Spinal cord (tissue), 10 donors: ENCODE measurements at places on chromosomes 7 and 10. TPM values are rescaled to one million over a fixed set of nuclear protein-coding genes. Genes with fewer than 3 reads are reported as not detected.

COL26A1 gene
- total RNA-seq = 17.4 TPM

TEX47 gene
- not detected for total RNA-seq

FEZF1 gene
- total RNA-seq = not detected

KCP gene
- 0.40 TPM for total RNA-seq

- no peaks in the 10 kb centered on the region for H3K4me1 ChIP-seq
- H3K27me3 ChIP-seq = no peaks in the 10 kb centered on the region
- no peak overlapping the region for H3K4me3 ChIP-seq
- H3K27ac ChIP-seq = no peak overlapping the region
- no peak for DNase-seq
These were observed 13.3 kb downstream of the AKR1E2 start for GRCh38 chr10:4839353-4839752.

GARIN1A gene
- 2.6 TPM for total RNA-seq

TMEM60 gene
- 24.1 TPM for total RNA-seq

- H3K4me1 ChIP-seq = no peaks in the 10 kb centered on the region
- H3K27me3 ChIP-seq = no peaks in the 10 kb centered on the region
- H3K27ac ChIP-seq = no peak overlapping the region
- H3K4me3 ChIP-seq = no peak overlapping the region
These were observed 87.6 kb upstream of the ADARB2 start for GRCh38 chr10:1824928-1825327.

- no peak overlapping the region for H3K4me3 ChIP-seq
- H3K27me3 ChIP-seq = no peaks in the 10 kb centered on the region
- no peak overlapping the region for H3K27ac ChIP-seq
- H3K36me3 ChIP-seq = no peaks in the 10 kb centered on the region
- H3K4me1 ChIP-seq = no peaks in the 10 kb centered on the region
- no peak for DNase-seq
These were observed 45.8 kb upstream of the PRSS58 start for GRCh38 chr7:142303650-142304049.

DNA sequence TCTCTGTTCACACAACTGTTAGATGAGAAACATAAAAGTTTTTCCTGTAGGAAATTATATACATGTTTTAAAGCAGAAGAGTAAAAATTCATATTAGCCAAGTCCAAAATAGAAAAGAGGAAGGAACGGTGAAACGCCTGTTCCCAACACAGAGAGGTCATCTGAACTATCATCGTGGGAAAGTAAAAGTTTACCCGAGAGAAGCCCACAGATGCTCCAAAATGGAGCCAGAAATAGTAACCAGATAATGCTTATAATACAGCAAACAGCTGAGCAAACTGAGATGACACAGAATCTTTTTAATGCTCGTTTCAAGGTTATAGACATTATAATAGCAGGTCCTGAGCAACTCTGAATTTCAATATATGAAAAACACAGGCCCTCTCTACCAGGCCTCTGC is 24.5 kb downstream of the FRMD4A start:
- H3K27me3 ChIP-seq = peaks cover 2% of the 10 kb centered on the region
- no peak overlapping the region for H3K4me3 ChIP-seq
- peaks cover 3% of the 10 kb centered on the region for H3K4me1 ChIP-seq
- H3K36me3 ChIP-seq = no peaks in the 10 kb centered on the region
- H3K27ac ChIP-seq = no peak overlapping the region

OIT3 gene
- 0.40 TPM for total RNA-seq

DNA sequence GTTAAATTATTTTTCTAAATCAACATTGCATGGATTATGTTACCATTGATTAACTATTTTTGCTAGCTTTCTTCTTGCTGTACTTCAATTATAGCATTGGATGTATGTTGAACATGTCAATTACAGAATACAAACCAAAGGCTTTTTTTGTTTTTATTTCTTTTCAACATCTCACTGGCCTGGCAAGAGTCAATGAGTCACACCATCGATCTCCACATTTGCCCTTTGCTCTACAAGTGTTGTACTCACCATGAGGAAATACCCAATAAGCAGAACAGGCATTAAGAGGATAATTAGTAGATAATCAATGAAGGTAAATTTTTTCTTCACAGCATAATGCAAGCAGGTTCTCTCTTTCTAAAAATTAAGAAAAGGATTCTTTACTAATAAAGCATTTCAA is 23.3 kb downstream of the ANKRD22 start:
- no peaks in the 10 kb centered on the region for H3K4me1 ChIP-seq
- H3K4me3 ChIP-seq = no peak overlapping the region

DNA sequence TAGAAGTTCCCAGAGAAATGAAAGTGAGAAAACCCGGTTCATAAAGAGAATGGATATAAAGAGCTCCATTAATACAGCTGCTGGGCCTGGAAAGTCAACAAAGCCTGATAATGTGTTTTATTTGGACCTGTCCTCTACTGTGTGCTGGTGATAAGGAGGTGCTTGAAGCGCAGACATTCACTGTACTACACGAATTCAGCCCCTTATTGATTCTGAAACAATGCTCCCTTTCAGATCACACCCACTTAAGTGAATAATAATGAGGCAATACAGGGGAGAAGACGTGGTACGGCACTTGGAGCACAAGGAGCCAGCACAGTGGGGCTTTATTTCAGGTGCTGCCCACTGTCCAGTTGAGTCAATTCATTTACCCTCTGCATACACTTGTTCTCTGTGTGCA is 260.8 kb downstream of the FGFR2 start:
- H3K27ac ChIP-seq = no peak overlapping the region
- H3K36me3 ChIP-seq = no peaks in the 10 kb centered on the region
- H3K27me3 ChIP-seq = no peaks in the 10 kb centered on the region
- no peak overlapping the region for H3K4me3 ChIP-seq

DNA sequence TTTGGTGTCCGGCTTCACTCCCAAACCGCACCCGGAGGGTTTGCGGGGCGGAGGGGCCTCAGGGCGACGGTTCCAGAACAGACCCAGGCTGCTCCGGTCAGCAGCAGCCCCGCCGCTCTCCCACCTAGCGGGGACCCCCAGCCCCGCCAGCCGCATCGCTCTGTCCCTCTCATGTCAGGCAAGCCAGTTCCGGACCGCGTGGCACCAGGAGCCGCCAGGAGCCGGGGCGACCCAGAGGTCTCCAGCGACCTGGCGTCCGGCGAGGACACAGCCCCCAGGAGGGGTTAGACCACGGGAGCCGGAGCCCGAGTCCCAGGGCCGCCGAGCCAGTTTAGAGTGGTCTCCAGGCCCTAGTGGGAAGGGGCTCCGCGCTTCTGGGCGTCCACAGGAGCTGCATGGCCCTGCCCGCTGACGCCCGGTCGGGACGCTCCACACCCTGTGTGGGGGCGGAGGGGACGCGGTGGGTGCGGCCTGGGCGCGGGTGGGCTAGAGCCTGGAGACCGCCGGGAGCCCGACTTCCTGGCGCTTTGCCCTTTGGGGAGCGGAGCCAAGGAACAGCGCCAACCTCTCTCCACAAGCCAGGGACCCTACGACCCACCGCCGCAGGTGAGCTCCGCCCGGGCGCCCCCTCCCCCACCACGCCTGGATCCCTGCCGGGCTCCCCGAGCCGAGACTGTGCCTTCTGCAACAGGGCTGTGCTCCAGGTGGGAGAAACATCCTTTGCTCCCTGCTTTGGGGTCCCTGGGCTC is 43.4 kb downstream of the ZNF117 start:
- no peak overlapping the region for H3K27ac ChIP-seq
- H3K4me3 ChIP-seq = peak overlapping the region; percentile 14
- DNase-seq = peak; percentile 34
- peaks cover 5% of the 10 kb centered on the region for H3K36me3 ChIP-seq

ANKRD7 gene
- total RNA-seq = 10.3 TPM

DNA sequence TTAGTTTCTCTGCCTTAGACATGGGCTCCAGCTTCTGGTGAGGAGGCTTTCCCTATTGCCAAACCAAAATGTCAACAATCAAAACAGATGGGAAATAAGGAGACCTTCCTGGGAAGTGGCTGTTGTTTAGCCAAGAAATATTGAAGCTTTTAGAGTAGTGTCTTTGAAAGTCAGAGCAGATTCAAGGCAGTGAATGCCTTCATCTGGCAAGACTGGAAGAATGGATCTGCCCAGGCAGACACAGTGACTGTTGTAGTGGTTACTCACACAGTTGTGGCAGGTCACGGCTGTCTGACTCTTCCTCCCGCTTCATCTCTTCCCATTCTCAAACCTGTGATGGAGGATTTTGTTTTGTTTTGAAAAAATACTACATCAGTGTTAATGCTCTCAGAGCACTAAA is 154.1 kb upstream of the ADO start:
- no peak overlapping the region for H3K27ac ChIP-seq
- DNase-seq = no peak
- H3K4me1 ChIP-seq = no peaks in the 10 kb centered on the region
- H3K36me3 ChIP-seq = no peaks in the 10 kb centered on the region

GRCh38 chr7:127304087-127304486 is 51.3 kb upstream of the GRM8 start:
- no peak overlapping the region for H3K4me3 ChIP-seq
- no peaks in the 10 kb centered on the region for H3K27me3 ChIP-seq
- no peak for DNase-seq
- H3K27ac ChIP-seq = no peak overlapping the region
- no peaks in the 10 kb centered on the region for H3K4me1 ChIP-seq
